ENCODE measurements at places on chromosomes 16 and 17.

GRCh38 chr17:74901353-74902135 is 8.1 kb upstream of the FADS6 start:
- no peak for DNase-seq

GRCh38 chr17:8122924-8123694 is 797 bp downstream of the HES7 start:
- DNase-seq, result no peak

- no peak for DNase-seq
Measured at GRCh38 chr16:9055661-9056060, 35.8 kb upstream of the HAPSTR1 start.

- DNase-seq, result no peak
Measured at GRCh38 chr16:9850817-9851216, 331.4 kb downstream of the GRIN2A start.

DNA sequence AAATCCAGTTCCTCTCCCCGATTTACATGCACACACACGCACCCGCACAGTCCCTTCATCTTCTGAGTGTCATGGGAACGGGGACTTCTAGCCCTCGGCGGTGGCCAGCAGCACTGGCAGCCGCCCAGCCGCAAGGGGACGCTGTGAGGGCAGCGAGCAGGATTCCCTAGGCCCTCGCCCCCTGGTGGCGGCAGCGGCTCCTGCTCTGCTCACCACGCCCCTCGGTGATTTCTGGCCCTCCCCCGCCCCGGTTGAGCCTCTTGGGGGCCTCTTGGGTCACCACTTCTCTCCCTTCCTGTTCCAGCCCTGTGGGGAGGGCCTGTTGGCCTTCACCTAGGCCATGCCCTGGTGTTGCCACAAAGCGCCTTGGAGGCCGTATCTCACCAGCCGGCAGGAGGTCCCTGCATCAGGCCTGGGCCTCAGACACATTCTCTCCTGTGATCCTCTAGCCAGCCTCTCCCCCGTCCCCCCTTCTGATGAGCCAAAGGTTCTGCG is 75.2 kb upstream of the KSR1 start:
- no peak for DNase-seq

DNA sequence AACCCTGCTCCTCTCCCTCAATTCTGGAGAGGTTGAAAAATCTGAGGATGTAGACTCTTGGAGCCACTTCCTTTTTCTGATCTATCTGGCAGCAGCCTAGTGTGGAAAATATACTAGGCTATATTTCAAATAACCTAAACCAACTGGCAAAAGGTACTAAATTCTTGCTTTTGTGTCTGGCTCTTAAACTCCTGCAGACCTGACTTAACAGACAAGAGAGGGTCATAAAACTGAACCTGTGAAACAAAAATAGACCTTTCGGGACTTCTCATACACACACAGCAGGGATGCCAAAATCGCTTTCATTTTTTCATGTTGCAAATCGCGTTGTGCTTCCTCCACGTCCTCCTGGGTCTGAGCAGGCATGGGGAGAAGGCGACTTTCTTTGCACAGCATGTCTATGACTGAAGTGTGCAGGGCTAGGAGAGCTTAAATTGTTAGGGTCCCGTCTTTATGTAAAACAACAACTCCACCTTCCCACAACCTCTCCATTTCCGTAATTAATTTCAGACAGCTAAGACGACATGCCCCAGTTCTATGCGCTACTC is 520.7 kb upstream of the PSMD7 start:
- DNase-seq, result no peak

DNA sequence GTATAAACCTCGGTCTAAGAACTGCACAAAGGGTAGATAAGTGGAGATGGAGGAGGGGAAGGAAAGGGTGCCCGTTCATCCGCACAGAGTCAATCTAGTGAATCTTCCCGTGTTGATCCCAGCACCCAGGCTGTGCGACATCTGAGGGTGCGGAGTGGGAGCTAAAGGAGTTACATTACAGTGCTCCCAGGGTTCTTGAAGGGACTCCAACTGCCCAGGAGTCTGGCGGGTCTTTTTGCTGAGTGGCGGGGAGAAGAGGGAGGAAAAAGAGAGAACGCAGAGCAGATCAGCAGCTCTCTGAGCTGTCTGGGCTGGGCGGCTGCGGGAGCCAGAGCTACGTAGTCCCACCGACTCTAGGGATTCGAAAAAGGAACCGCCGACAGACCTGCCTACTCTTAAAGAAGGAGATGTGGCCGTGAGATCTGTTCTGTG is 1.6 kb upstream of the CA10 start:
- DNase-seq, result no peak

DNA sequence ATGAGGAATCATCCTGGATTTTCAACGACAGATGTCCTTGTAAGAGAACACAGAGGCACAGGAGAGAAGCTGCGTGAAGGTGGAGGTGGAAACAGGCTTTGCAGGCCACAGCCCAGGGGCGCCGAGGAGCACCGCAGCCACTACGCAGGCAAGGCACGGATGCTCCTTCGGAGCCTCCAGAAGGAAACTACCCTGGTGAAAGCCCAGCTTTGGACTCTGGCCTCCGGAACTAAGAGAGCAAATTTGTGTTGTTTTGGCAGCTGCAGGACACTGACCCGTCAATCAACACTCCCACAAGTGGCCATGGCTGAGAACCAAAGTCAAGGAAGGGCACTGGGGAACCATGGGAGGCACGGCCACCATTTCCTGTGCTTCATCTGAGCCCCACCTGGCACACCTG is 3.4 kb downstream of the ARL16 start:
- DNase-seq, result no peak

GRCh38 chr17:69714669-69715068 is 300.2 kb downstream of the MAP2K6 start:
- no peak for DNase-seq

DNA sequence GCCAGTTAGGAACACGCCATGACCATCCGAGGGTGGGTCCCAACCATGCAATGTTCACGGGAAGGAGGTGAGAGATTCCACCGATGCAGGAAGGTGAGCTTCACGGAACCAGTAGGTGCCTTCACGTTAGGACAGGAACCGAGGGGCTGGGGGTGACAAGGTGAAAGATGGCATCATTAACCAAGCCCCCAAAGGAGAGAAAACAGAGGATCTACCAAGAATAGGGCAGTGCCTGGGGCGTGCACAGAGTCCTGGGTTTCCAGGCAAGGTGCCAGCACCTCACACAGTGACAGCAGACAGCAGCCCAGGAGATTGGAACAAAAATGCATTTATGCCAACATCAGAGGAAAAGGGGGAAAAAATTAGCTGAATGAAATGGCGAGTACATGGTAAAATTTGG is 137.9 kb downstream of the GSG1L start:
- no peak for DNase-seq
